ENCODE measurements at places on chromosomes 13 and 19.
A peak's percentile ranks its signal among the peaks of the same experiment; 100 is the strongest.

GRCh38 chr19:24051516-24051915, 35.5 kb upstream of the ZNF254 start:
- DNase-seq, result no peak

DNA sequence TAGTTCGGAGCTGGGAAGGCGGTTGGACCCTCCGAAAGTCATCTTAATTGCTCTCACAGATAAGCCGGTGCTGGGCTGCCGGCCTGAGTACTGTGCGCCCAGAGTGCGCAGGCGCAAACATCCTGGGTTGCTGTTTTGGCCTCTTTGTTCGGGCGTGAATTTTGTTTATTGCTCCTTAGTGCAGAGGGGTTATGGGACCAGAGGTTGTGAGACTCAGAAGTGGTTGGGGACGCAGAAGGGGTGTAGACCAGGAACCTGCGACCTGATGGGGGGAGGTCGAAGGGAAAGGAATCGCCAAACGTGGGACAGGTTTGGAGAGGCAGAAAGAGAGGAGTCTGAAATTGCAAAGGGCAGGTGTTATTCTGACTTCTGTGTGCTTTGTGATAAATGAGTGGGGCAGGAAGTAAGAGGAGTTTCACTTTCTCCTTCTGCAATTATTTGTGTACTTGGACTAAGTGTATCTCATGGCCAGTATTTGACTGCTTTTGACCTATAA, 607 bp upstream of the ZNF566 start:
- peak; percentile 96 for DNase-seq

- no peak for DNase-seq
Observed at GRCh38 chr19:56132316-56132822, 8.7 kb upstream of the ZNF444 start.

- DNase-seq, result peak; percentile 79
Observed at GRCh38 chr19:3516675-3517207, 10.6 kb downstream of the FZR1 start.

DNA sequence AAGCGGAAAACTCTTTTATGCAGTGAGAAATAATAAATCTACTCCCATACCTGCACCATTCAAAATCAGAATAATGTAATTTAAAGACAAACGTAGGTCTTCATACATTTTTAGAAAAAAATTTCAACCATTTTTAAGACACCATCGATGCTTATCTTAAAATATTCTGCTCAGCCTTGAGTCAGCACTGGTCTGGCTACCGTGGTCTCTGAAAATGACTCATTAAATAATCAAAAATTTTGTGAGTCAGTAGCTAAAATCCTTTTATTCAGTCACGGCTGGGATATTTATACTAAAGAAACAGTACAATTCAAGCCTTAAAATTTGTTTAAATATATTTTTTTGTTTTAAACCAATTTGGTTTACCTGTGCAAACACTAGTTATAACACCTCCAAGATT, 2862.8 kb upstream of the PCDH20 start:
- no peak for DNase-seq

- no peak for DNase-seq
Observed at GRCh38 chr13:76942363-76942762, 5.9 kb upstream of the ACOD1 start.

GRCh38 chr19:40424637-40425449, 949 bp downstream of the SERTAD1 start:
- DNase-seq, result no peak

DNA sequence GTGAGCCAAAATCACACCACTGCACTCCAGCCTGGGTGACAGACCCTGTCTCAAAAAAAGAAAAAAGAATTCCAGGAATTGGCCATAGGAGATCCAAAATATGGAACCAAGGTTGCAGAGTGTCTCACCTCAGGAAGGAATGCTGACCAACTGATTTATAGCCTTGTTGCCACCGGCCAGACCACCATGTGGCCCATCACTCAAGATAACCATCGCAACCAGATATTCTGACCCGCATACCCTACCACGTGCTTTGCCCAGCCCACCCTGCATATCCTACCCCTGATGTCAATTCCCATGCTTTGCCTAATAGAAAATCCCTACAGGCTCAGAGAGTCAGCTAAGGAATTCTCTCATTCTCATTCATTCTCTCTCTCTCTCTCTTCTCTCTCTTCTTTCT, 95.1 kb upstream of the DOCK9 start:
- DNase-seq, result no peak

Data from NCI-H2171 treated with DMSO at 0.1 percent for 48 hours (cell line).